Small intestine (tissue), 16 donors: ENCODE measurements at places on chromosomes 3 and 15.
A peak's percentile ranks its signal among the peaks of the same experiment; 100 is the strongest.

GRCh38 chr3:98892263-98892662, 9.2 kb downstream of the DCBLD2 start:
- DNase-seq, result no peak

DNA sequence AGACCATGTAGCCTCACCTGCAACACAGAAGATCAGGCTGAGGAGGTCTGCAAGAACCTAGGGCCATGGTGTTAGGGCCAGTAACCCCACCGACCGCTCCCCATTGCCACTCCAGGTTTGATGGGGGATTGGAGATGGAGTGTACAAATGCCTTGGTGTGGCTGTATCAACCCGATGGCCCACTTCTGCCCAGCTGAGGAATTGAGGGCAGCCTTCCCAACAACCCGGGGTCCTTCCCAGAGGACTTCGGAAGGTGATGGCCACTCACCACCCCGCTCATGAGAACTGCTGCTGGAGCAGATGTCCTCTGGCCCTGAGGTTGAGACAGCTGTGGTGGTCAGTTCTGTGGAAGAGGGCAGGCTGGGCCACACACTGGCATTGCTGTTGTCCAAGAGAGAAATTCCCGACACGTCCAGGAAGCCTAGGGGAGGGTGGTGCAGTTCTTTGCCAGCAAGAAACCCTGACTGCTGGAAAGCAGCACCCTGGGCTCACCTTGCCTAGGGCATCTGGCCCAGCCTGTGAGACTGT, 8.9 kb downstream of the GORASP1 start:
- DNase-seq, result no peak

DNA sequence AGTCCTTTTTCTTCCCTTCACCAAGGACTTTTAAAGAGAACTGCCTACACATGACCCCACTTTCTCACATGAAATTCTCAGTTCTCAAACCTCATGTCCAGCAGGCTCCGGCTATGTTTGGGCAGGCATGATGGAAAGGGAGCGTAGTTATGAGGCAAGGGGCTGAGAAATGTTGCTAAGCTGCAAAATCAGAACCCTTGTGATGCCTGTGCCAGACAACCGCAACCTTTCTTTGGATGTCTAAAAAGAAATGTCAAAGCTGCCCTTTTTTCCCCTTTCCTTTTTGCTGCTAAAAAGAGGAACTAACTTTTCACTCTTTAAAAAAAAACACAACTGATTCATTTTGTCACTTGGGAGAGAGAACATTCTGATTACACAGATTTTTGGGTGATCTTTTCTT, 19.2 kb downstream of the GNB4 start:
- DNase-seq, result no peak

DNA sequence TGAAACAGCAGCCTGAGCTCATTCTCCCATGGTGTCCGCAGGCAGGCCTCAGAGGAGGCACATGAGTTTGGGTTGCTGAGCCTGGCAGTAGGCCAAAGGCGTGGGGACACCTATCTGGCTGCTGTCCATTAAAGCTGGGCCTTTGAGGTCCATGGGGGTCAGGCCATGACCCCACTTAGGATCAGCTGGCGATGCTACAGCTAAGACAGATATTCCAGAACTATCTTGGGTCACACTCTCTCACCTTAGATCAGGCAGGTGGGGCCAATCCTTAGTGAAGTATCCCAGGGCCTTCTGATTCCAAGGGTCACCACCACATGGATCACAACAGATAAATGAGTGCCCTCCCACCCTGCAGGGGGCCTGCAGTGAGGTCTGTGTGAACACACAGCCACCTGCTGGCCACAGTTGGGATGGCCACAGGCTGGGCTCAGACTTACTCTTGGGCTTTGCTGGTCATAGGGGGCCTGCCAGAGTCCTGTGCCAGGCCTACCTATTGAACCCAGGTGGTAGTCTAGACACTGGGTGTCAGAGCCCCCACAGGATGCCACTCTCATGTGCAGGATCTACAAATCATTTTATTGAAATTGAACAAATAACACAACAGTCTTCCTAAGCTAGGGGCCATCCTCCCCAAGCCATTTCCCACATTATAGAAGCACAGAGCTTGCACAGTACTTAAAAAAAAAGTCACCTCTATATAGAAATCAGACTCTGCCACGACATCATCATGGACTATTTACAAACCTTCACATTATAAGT, 2.0 kb upstream of the HYAL2 start:
- peak; percentile 64 for DNase-seq

- no peak for DNase-seq
Measured at GRCh38 chr3:69297501-69297900, 88.4 kb downstream of the FRMD4B start.

- DNase-seq, result no peak
Measured at GRCh38 chr3:154126651-154127050, 5.5 kb downstream of the ARHGEF26 start.

- DNase-seq, result no peak
Measured at GRCh38 chr15:101239724-101240136, 12.1 kb downstream of the CHSY1 start.
